ENCODE measurements at places on chromosomes 12 and 14. TPM values are rescaled to one million over a fixed set of nuclear protein-coding genes. Genes with fewer than 3 reads are reported as not detected.

The PROX2 gene
- total RNA-seq: not detected

The RND1 gene
- 16.2 TPM for total RNA-seq

The TMEM63C gene
- 7.0 TPM for total RNA-seq

DNA sequence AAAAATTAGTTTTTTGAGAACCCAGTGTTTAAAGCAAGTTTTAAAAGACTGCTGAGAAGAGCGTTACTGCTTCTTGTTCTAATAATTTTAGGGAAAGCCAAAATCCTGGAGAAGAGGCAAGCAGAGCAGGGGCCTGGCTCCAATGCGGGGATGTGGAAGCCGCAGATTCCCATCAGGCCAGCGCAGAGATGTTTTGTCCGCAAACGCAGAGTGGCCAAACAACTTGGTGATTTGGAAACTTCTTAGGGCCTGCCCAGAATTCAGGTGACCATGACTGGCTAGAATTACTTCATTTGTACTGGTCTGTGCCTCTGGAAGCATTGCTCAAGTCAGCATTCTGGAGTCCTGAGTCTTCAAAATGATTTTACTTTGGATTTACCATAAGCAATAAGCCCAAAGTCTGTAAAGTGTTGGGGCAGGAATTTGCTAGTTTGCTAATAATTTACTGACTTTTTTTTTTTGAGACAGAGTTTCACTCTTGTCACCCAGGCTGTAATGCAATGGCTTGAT is 208.4 kb downstream of the PPM1H start:
- DNase-seq: no peak
- H3K4me1 ChIP-seq: peaks cover 15% of the 10 kb centered on the region
- no peak overlapping the region for H3K4me3 ChIP-seq
- H3K27me3 ChIP-seq: no peaks in the 10 kb centered on the region
- no peaks in the 10 kb centered on the region for H3K36me3 ChIP-seq

- no peak overlapping the region for H3K27ac ChIP-seq
- H3K36me3 ChIP-seq: peaks cover 3% of the 10 kb centered on the region
- no peak for DNase-seq
- H3K4me1 ChIP-seq: no peaks in the 10 kb centered on the region
These were observed 117.7 kb downstream of the GPR135 start for GRCh38 chr14:59347511-59347900.

- no peaks in the 10 kb centered on the region for H3K27me3 ChIP-seq
- no peaks in the 10 kb centered on the region for H3K4me1 ChIP-seq
- no peak overlapping the region for H3K4me3 ChIP-seq
- no peaks in the 10 kb centered on the region for H3K36me3 ChIP-seq
- H3K27ac ChIP-seq: no peak overlapping the region
These were observed 203.3 kb upstream of the NUDT4 start for GRCh38 chr12:93174473-93174872.

The STON2 gene
- total RNA-seq: 50.0 TPM

- no peaks in the 10 kb centered on the region for H3K27me3 ChIP-seq
- H3K36me3 ChIP-seq: no peaks in the 10 kb centered on the region
- no peak overlapping the region for H3K4me3 ChIP-seq
- no peaks in the 10 kb centered on the region for H3K4me1 ChIP-seq
- no peak overlapping the region for H3K27ac ChIP-seq
These were observed 93.5 kb downstream of the CCDC92 start for GRCh38 chr12:123879101-123879500.

DNA sequence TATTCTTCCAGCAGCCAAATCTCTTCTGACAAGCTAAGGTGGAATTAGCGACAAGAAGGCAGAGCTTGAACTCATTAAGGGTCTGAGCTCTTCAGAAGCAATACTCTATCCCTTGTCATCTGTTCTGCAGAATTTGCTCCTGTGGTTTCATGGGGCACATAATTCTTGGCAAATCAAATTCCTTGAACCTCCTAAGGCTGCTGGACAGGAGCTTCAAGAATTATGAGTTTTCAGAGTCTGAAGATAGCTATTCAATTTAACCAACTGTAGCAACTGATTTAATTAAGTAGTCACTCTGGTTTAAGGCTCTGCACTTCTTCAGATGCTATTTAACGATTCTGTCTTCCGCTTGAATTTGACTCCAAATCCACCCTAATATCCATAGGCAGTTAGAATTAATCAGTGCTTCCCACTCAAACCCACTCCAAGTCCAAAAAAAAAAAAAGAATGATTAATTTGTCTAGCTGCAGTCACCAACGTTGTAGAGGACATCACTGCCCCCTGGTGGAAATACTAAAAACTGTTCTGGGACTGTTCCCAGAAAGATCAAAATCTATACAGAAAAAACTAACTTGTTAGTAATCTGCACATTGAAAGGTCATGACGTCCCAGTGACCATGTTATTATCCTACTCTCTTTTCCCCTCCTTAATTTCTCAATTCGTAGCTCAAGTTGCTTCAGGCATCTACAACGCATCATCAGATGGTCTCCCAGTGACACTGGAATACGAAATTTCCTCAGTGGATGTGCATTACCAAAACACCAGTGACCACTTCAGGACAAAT is 169.9 kb downstream of the KIF21A start:
- DNase-seq: no peak
- H3K4me1 ChIP-seq: no peaks in the 10 kb centered on the region

- no peak overlapping the region for H3K4me3 ChIP-seq
- H3K4me1 ChIP-seq: peaks cover 6% of the 10 kb centered on the region
- no peaks in the 10 kb centered on the region for H3K27me3 ChIP-seq
- no peaks in the 10 kb centered on the region for H3K36me3 ChIP-seq
These were observed 86.2 kb downstream of the STON2 start for GRCh38 chr14:81313775-81314429.

DNA sequence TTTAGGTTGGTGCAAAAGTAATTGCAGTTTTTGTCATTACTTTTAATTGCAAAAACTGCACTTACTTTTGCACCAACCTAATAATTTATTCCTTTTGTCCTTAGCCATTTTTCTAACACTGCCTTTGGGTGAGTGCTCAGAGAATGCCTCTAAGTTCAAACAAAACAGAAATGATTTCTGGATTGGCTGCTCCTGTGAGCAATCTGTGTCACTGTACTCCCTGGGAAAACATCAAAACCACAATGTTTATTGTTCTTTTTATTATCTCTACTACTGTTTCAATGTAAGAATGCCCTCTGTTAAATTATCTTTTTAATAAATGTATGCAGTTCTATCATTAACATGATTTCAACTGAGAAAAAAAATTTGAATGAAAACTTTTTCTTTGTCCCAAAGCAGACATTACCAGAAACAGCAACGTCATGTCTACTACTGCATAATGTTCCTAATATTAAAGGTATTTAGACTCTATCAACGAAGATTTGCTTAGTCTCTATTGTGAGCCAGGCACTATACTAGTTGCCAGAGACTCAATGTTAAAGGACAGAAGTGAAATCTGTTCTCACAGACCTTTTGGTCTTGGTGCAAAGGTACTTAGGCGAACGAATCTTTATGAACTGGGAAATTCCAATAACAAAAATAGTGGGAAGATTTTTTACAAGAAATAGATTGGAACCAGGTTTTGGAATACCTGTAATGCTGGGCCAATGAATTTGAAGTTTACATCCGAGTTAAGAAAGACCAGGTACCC is 6.2 kb downstream of the SLC41A2 start:
- no peak overlapping the region for H3K27ac ChIP-seq
- peaks cover 4% of the 10 kb centered on the region for H3K27me3 ChIP-seq
- DNase-seq: no peak

Data from H1 (cell line).